Psoas muscle (tissue), 8 donors: ENCODE measurements at places on chromosomes 16 and 17. TPM values are rescaled to one million over a fixed set of nuclear protein-coding genes. Genes with fewer than 3 reads are reported as not detected.

The PRDM7 gene
- polyA plus RNA-seq, result not detected

The TPSG1 gene
- not detected for polyA plus RNA-seq

The CDH11 gene
- polyA plus RNA-seq, result 0.33 TPM

The FNDC8 gene
- polyA plus RNA-seq, result not detected

The CES3 gene
- 8.7 TPM for polyA plus RNA-seq

The OR4D1 gene
- 0.03 TPM for polyA plus RNA-seq

The LPO gene
- polyA plus RNA-seq, result not detected

The EMC8 gene
- polyA plus RNA-seq, result 35.9 TPM

The PGAP6 gene
- 42.1 TPM for polyA plus RNA-seq

The SEPTIN1 gene
- 0.51 TPM for polyA plus RNA-seq

The SLC47A2 gene
- polyA plus RNA-seq, result 0.03 TPM

The AOC2 gene
- 1.6 TPM for polyA plus RNA-seq

The PERCC1 gene
- polyA plus RNA-seq, result not detected

The KCNJ16 gene
- polyA plus RNA-seq, result 0.04 TPM

The MYH13 gene
- polyA plus RNA-seq, result 0.03 TPM

The SPNS2 gene
- polyA plus RNA-seq, result 7.4 TPM

The RCVRN gene
- not detected for polyA plus RNA-seq

The ASGR1 gene
- 0.23 TPM for polyA plus RNA-seq

The CA5A gene
- not detected for polyA plus RNA-seq

The OR1F1 gene
- not detected for polyA plus RNA-seq

The FBXO39 gene
- polyA plus RNA-seq, result not detected

The MYH8 gene
- polyA plus RNA-seq, result 0.34 TPM

The MT4 gene
- not detected for polyA plus RNA-seq

The CA7 gene
- not detected for polyA plus RNA-seq

The NLRC5 gene
- 2.7 TPM for polyA plus RNA-seq

The KRTAP2-3 gene
- polyA plus RNA-seq, result not detected

The KRTAP2-4 gene
- not detected for polyA plus RNA-seq

The MNT gene
- polyA plus RNA-seq, result 2.5 TPM

The TOB1 gene
- polyA plus RNA-seq, result 21.4 TPM

The AMZ2 gene
- polyA plus RNA-seq, result 105 TPM

The CLEC10A gene
- polyA plus RNA-seq, result 2.4 TPM

The KCNH6 gene
- not detected for polyA plus RNA-seq

The CACNG3 gene
- not detected for polyA plus RNA-seq

The TP53TG3C gene
- not detected for polyA plus RNA-seq

The KRTAP3-2 gene
- not detected for polyA plus RNA-seq

The RAB26 gene
- 0.17 TPM for polyA plus RNA-seq
